ENCODE measurements at places on chromosomes 6 and 20.

GRCh38 chr6:65979120-65979519 is 272.1 kb upstream of the EYS start:
- DNase-seq, result no peak

DNA sequence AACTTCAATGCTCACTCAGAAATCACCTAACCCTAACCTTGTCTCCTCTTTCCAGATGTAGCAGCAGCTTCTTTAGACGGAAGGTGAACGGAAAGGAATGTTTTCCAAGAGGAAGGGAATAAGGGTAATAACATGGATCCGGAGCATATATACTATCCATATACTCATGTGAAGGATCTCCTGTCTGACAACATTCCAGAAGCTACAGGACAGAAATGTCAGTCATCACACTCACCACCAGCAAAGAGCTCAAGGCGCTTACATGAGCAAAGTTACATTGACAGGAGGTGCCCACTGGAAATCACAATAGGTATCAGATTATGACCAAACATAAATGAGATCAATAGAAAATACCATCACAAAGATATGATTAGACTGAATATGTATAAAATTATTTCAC is 122.1 kb upstream of the CCDC28A start:
- no peak for DNase-seq

GRCh38 chr6:166644681-166645080 is 17.6 kb upstream of the RPS6KA2 start:
- DNase-seq, result no peak

DNA sequence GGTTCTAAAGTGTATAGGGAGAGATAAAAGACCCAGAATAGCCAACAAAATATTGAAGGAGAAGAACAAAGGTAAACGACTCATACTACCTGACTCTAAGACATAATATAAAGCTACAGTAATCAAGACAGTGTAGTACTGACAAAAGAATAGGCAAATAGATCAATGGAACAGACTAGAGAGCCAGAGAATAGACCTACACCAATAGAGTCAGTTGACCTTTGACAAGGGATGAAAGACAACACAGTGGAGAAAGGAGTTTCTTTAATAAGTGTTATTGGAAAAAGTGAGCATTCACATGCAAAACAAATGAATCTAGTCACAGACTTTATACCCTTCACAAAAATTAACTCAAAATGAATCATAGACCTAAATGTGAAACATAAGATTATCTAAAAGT is 96.4 kb downstream of the ISM1 start:
- DNase-seq, result no peak

GRCh38 chr6:32517654-32518445 is 12.2 kb downstream of the HLA-DRB5 start:
- DNase-seq, result no peak

DNA sequence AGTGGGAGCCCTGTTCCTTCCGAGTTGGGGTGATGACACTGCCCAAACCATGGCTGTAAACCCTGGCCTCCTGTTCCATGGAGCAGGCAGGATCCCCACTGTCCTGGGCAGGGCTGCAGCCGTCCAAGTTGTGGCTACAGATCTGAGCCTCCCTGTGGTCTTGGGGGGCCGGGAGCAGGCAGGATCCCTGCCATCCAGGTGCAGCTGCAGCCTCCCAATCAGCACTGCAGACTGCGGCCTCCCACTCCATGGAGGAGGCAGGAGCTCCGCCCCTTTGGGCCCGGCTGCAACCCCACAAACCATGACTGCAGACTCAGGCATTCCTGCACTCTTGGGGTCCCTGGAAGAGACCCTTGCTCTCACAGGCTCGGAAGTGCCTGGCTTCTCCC is 872.1 kb upstream of the GJE1 start:
- DNase-seq, result no peak

- DNase-seq, result peak; percentile 95
Observed at GRCh38 chr20:44736170-44737021, 9.3 kb upstream of the KCNK15 start.

GRCh38 chr20:7841971-7842310 is 98.3 kb downstream of the HAO1 start:
- DNase-seq, result peak; percentile 32

- DNase-seq, result no peak
Observed at GRCh38 chr6:90156861-90157260, 139.8 kb downstream of the BACH2 start.

DNA sequence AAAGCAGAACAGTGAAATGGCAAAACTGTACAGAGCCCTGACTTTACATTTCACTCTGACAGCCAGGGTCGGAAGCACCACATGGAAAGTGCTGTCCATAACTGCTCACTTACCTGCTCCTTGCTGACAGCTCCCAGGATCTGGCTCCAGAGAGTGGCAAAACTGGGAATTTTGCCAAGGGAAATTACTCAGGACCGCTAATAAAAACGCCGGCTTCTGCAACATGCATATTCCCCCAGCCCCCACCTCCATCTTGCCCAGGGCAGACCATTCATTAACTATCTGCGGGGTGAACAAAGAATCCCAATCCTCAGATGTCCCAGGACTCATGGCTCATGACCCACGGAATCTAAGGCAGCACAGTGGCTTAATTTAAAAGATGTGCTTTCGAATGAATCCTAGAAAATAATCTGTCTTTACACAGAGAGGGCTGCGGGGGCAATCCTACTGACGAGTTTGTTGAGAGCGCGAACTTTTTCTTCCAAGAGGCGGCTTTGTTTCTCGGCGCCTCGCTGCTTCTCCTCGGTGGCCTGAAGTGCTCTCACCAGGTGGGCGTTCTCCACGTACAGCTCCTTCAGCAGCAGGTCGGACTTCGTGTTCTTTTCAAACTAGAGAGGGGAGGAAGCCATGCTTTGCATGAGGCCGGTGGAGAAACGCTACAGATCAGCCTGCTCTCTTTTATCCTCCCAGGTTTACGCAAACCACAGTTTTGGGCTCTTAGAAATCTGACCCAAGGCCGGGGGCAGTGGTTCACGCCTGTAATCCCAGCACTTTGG is 45.8 kb downstream of the GINS1 start:
- peak; percentile 76 for DNase-seq

- DNase-seq, result no peak
Observed at GRCh38 chr6:89298680-89299465, 16.2 kb downstream of the GABRR2 start.

GRCh38 chr20:51628533-51629398 is 86.2 kb upstream of the NFATC2 start:
- no peak for DNase-seq

- no peak for DNase-seq
Observed at GRCh38 chr6:42264852-42265390, 47.3 kb upstream of the MRPS10 start.

- no peak for DNase-seq
Observed at GRCh38 chr20:60010689-60011458, 52.7 kb downstream of the CDH26 start.

- no peak for DNase-seq
Observed at GRCh38 chr6:54008589-54008988, 102.7 kb upstream of the MLIP start.

GRCh38 chr20:59726281-59726595 is 121.9 kb downstream of the PHACTR3 start:
- DNase-seq, result peak; percentile 13

DNA sequence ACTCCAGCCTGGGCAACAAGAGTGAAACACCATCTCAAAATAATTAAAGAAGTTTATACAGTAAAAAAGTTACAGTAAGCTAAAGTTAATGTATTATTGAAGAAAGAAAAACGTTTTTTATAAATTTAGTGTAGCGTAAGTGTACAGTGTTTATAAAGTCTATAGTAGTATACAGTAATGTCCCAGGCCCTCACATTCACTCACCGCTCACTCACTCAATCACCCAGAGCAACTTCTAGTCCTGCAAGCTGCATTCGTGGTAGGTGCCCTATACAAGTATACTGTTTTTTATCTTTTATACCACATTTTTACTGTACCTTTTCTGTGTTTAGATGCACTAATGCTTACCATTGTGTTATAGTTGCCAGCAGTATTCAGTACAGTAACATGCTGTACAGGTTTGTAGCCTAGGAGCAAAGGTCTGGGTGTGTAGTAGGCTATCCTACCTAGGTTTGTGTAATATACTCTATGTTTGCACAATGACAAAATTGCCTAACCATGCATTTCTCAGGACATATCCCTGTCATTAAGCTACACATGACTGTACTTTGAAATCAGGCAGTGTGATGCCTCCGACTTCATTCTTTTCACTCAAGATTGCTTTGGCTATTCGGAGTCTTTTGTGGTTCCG is 16.7 kb downstream of the MGME1 start:
- no peak for DNase-seq

Data from head of caudate nucleus (tissue), 42 donors.